ENCODE measurements at places on chromosomes 11 and 22. TPM values are rescaled to one million over a fixed set of nuclear protein-coding genes. Genes with fewer than 3 reads are reported as not detected.

The PLEKHA7 gene
- 17.8 TPM for total RNA-seq

The CLDN5 gene
- total RNA-seq, result not detected

The CDC45 gene
- 23.5 TPM for total RNA-seq

The P4HA3 gene
- 42.6 TPM for total RNA-seq

The MED15 gene
- 46.3 TPM for total RNA-seq
